ENCODE measurements at places on chromosomes 1 and 21. TPM values are rescaled to one million over a fixed set of nuclear protein-coding genes. Genes with fewer than 3 reads are reported as not detected.

The C1QA gene
- total RNA-seq: not detected

The BTBD8 gene
- total RNA-seq: 0.90 TPM

The MMEL1 gene
- 0.42 TPM for total RNA-seq

The ANGPTL1 gene
- not detected for total RNA-seq

The AIRE gene
- not detected for total RNA-seq

The ZNF683 gene
- 0.94 TPM for total RNA-seq

The IBA57 gene
- total RNA-seq: 12.6 TPM

The RGS13 gene
- not detected for total RNA-seq

The C1orf21 gene
- 4.5 TPM for total RNA-seq

The TDRKH gene
- total RNA-seq: 13.1 TPM

The ANKRD34A gene
- total RNA-seq: 13.2 TPM

The SYDE2 gene
- total RNA-seq: 3.6 TPM

The HSPB7 gene
- total RNA-seq: not detected

The SERPINC1 gene
- 0.31 TPM for total RNA-seq

The CLCA4 gene
- not detected for total RNA-seq

The CLCA2 gene
- total RNA-seq: not detected

The S100A12 gene
- not detected for total RNA-seq

The C1orf141 gene
- total RNA-seq: not detected

The PTPRC gene
- total RNA-seq: 318 TPM

The GRIK1 gene
- total RNA-seq: not detected

The OR2L13 gene
- not detected for total RNA-seq

The SNX7 gene
- not detected for total RNA-seq

The CD1D gene
- total RNA-seq: not detected

The INAVA gene
- total RNA-seq: 0.06 TPM

The RNU1-2 gene
- 907 TPM for total RNA-seq

Measured in activated CD8-positive, alpha-beta memory T cell treated with anti-CD3 and anti-CD28 coated beads for 36 hours (primary cell).